ENCODE measurements at places on chromosomes 1 and 21. TPM values are rescaled to one million over a fixed set of nuclear protein-coding genes. Genes with fewer than 3 reads are reported as not detected.

- no peaks in the 10 kb centered on the region for H3K4me1 ChIP-seq
- no peaks in the 10 kb centered on the region for H3K36me3 ChIP-seq
- no peaks in the 10 kb centered on the region for H3K27me3 ChIP-seq
- H3K4me3 ChIP-seq, result peak overlapping the region; percentile 47
Measured at GRCh38 chr1:247110627-247111258, 6.6 kb upstream of the ZNF669 start.

- H3K27ac ChIP-seq, result no peak overlapping the region
- no peaks in the 10 kb centered on the region for H3K36me3 ChIP-seq
- no peaks in the 10 kb centered on the region for H3K4me1 ChIP-seq
- DNase-seq, result no peak
- no peak overlapping the region for H3K4me3 ChIP-seq
Measured at GRCh38 chr1:236853921-236854604, 59.0 kb downstream of the MTR start.

- no peaks in the 10 kb centered on the region for H3K36me3 ChIP-seq
- DNase-seq, result no peak
- H3K27me3 ChIP-seq, result no peaks in the 10 kb centered on the region
Measured at GRCh38 chr1:86487811-86488141, 19.0 kb downstream of the CLCA1 start.

The ACTL8 gene
- not detected for total RNA-seq
